ENCODE measurements at places on chromosomes 5 and 9.

DNA sequence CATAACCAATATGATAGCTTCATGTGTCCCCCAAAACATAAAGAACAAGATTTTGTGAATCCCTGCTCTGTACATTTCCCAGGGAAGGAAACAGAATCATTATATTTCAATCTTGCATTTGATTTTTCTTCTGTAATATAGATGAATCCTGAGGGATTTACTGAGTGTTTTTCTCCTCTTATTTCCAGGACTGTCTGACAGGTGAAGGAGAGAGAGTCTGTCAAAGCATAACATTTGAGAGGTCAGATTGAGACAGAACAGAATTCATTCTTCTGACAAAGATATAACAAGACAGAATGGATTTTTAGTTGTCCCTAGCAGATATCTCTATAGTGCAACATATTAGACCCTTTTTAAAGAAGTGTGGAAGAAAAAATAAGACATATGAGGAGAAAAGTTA, 354.5 kb upstream of the IZUMO3 start:
- DNase-seq, result no peak

GRCh38 chr5:56698463-56699381, 116.6 kb upstream of the MAP3K1 start:
- DNase-seq, result no peak

DNA sequence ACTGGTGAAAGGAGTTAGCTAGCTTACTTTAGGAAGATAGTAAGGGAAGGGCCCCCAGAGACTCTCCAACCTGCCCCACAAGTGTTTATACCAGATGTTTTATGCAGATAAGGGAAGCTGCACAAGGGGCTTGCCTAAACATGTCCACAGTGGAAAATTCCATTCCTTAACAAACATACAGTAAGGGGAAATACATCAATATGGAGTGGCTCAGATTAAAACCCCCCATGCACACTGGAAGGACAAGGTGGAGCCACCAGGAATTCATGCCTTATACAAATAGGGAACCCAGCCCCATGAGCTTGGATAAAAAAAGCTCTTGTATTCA, 106.3 kb upstream of the GPBP1 start:
- DNase-seq, result no peak

- no peak for DNase-seq
Observed at GRCh38 chr5:107915176-107915812, 244.6 kb upstream of the EFNA5 start.

DNA sequence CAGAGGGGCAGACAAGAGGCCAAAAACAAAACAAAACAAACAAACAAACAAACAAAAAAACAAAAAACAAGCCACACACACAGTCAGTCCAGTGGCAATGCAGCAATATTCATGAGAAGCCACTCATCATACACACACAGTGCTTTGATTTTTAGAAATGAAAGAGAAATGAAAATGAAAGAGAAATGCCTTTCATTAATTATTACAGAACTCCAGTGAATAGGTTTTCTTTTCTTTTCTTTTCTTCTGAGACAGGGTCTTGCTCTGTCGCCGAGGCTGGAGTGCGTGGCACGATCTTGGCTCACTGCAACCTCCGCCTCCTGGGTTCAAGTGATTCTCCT, 36.9 kb downstream of the SPRY4 start:
- no peak for DNase-seq

DNA sequence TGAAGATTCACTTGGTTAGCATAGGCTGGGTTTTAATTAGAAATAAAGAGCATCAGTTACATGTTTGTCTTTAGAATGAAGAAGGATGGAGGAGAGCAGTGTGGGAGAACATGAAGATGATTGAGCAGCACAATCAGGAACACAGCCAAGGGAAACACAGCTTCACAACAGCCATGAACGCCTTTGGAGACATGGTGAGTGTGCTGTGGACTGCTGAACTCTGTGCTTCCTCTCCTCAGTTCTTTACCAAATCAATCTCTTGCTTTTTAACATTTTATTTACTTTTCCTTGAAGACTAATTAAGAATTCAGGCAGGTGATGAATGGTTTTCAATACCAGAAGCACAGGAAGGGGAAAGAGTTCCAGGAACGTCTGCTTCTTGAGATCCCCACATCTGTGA, 38.2 kb upstream of the SPATA31E1 start:
- no peak for DNase-seq

DNA sequence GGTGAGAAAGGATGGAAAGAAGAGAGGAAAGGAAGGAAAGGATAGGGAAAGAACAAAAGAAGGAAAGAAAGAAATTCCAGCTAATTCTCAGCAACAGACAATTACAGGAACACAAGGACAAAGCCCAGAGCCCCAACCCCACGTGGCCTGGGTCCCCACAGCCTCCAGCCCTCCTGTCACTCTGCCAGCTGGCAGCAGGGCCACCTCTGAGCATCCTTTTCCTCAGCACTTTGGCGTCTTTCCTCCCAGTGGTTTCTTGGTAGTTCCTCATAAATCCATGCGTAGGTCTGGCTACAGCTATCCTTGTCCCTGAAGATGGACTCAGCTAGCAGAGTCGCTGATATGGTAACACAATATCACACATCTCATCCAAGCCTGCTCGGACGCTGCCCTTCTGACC, 28.3 kb downstream of the ADAMTS2 start:
- DNase-seq, result no peak

DNA sequence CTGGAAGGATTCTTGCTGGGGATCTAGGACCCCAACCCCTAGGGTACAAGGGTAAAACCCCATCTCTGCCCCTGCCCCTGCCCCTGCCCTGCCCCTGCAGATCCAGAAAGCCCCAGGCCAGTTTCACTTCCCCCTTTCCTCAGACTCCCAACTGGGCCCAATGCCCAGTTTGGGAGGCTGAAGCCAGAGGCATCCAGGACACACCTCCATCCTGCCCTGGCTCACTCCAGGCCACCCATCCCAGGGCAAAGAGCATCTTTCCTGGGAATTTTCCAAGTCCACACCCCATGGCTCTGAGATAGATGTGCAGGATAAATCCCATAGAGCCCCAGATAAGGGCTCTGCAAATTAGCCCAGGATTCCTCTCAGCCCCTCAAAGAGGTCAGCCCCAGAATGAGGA, 17.4 kb downstream of the CNTFR start:
- DNase-seq, result no peak

GRCh38 chr5:154858972-154859871, 795 bp downstream of the CNOT8 start:
- DNase-seq, result no peak

GRCh38 chr5:58404734-58405133, 55.2 kb downstream of the PLK2 start:
- no peak for DNase-seq
